ENCODE measurements at places on chromosomes 4 and X. TPM values are rescaled to one million over a fixed set of nuclear protein-coding genes. Genes with fewer than 3 reads are reported as not detected.

PPA2 gene
- 67.2 TPM for total RNA-seq

PDS5A gene
- 69.8 TPM for total RNA-seq

ASIC5 gene
- not detected for total RNA-seq

GRCh38 chr4:184573701-184574100 lies 75.5 kb downstream of the CASP3 start:
- no peak for DNase-seq

DNA sequence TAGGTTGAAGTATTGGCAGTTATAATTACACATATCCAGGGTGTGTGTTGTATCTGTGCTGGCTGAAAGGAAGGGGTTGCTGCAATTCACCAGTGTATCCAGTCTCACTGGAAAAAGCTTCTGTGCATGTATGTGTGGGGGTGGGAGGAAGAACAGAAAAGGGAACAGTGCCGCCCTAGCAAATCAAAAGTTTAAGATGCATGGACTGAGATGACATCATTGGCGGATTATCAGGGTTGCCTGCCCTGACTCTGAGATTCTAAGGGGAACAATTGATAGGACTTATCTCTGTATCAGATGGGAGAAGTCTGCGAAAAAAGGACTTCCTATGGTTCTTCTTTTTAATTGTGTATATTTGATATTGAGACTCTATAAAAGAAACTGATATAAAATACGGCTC lies 3.5 kb downstream of the SLC25A43 start:
- DNase-seq = no peak

DNA sequence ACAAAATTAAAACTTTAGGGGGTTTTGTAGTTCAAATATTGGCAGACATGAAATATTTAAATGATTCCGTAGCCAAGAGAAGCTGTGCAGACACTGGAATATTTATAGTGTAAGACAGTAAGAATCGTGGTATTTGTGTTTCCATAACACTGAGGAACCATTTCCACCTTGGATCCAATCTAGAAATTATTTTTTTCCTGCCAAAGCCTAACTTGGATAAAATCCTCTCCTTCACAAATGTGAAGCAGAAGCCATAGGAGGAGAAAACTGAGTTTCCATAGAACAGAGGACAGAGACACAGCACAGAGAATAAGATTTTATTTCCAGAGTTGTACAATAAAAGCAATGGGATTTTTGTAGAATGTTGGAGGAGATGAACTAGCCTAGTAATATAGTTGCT lies 19.9 kb upstream of the SRPX start:
- DNase-seq = no peak

GRCh38 chr4:16269240-16269639 lies 43.0 kb upstream of the TAPT1 start:
- DNase-seq = no peak

DNA sequence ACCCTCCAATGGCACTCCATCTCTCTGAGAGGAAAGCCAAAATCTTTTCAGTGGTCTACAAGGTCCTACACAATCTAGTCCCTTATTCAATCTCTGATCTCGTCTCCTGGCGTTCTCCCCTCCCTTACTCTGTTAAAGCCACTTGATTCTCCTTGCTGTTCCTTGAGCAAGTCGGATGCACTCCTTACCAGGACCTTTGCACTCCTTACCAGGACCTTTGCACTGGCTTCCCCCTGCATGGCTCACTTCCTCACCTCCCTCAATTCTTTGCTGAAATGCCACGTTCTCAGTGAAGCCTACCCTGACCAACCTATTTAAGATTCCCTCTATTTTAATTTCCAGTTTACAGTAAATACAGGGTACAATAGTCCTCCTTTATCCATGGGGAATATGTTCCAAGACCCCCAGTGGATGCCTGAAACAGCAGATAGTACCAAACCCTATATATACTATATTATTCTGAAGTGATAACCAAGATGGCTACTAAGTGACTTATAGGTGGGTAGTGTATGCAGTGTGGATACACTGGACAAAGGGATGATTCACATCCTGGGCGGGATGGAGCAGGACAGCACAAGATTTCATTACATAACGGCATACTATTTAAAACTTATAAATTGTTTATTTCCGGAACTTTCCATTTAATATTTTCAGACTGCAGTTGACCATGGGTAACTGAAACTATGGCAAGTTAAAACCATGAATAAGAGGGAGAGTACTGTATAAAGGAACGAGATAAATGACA lies 6.5 kb upstream of the DLG3 start:
- DNase-seq = no peak

DNA sequence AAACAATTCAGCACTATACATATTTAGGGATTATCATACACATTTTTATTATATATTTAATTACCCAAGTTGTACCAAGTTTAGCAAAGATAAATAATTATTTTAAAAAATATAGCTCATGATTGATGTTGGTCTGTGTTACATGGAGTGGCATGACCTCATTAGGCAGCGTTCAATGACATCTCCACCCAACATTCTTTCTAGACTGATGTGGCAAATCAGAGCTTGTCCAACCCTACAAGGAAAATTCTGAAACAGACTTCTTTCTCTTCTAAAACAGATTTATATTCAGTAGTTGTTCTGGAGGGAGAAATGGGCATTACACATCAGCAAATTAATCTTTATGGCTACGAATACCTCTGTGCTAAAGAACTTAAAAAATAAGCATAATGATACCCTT lies 189.7 kb downstream of the PDGFC start:
- DNase-seq = no peak

DNA sequence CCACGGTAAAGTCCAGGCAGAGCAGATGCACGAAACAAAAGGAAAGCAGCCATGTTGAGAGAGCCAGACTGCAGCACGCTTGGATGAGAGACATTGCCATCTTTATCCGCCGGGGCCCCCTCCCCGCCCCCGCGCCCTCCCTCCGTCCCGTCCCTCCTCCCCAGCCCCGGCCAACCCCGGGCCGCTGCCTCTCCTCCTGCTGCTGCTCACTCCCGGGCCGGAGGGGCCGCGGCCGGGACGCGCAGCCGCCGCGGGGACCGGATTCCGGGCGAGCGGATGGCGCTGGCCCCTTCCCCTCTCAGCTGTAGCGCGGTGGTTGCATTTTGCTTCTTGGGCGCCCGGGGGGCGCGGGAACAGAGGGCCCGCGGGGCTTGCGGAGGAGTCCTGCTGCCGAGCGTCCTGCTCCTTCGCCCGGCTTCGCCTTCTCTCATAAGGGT lies 542 bp downstream of the RNF150 start:
- DNase-seq = no peak

DNA sequence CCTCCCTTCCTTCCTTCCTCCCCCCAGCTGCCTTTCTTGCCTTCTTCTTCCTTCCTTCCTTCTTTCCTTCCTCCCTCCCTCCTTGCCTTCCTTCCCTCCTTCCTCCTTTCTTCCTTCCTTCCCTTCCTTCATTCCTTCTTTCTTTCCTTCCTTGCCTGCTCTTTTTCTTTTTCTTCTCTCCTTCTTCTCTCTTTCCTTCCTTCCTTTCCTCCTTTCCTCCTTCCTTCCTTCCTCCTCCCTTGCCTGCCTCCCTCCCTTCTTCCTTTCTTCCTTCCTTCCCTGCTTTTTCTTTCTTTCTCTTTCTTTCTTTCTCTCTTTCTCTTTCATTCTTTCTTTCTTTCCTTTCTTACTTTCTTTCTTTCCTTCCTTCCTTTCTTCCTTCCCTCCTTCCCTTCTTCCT lies 49.1 kb downstream of the STK32B start:
- no peak for DNase-seq

Measured in mesenteric fat pad (tissue), 1 donor.